Renal pelvis (tissue), 12 donors: ENCODE measurements at places on chromosomes 11 and 22.

- peak; percentile 54 for DNase-seq
Measured at GRCh38 chr11:6320411-6321155, at the start of gene CAVIN3. TSS of gene CAVIN3 (minus strand) at chr11:6320501. CDS start at chr11:6320476, 25 bp downstream.

DNA sequence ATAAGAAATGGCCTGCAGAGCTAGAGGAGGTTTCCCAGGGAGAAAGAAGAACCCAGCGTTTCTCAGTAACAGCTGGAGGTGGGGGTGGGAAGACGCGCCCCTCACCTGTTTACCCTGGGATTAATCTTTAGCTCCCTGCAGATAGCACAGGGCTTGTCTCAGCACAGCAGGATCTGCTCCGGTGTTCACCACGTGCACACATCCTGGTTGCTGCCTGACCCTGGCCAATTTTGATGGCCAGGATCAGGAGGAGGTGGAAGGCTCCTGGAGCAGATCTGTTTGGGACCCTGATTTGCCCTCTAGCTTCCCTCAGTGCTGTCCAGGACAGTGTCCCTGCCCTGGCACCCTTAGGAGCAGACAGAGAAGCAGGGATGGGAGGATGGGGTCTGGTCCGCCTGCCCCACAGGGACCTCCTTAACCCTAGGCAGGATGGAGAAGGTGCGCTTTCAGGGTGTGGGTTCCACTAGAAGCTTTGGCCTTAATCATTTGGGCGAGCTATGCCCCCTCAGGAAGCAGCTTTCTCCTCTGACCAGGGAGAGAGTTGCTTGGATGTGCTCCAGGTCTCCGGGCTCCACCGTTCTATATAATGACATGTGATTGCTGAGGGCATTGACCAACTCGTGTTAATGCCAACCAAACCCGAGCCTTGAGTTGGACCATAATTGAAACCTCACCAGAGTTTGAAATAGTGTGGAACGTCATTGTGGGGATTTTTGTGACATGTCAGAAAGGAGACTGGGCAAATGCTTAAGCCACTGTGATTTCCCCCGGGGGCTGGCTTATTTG, 19.3 kb downstream of the UPB1 start:
- DNase-seq, result no peak

DNA sequence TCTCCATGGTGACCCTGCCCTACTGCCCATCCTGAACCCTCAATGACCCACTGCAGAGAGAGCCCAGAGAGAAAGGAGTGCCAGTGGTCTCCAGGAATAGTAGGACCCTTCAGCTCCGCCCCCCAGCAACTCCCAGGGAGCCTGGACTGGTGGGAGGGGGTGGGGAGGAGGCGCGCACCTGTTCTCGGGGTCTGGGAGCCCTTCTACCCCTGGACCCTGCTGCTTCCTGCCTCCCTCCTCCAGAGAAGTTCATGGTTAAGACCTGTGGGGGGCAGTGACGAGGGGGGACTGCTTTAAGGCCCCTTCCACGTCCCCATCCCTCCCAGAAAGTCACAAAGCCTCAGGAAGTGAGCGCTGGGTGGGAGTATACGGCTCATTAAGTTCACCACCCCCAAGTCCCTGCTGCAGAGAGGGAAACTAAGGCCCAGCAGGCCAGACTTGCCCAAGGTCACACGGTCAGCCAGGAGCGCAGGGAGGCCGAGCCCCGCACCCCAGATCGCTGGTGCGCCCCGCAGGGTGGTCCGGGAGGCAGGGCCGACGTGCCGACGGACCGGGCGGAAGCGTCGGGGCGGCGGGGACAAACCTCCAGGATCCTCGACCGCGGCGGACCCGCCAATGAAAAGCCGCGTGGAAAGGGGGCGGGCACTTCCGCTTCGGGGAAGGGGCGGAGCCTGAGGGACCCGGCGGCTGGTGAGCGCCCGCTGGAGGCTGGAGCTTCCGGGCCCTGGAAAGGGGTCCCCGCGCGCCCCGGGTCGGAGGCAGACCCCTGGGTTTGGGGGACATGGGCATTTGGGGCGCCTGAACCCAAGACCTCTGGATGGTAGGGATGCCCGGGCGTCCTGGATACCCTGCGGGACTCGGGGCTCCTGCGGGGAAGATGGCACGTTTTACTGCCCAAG, at the start of the genes NUDT22 and TRPT1:
TSS of gene NUDT22 (plus strand) at position 667 of the 899 bp plus-strand sequence. CDS start 379 bp downstream, outside the sequence.
TSS of gene TRPT1 (minus strand) at position 579 of the 899 bp plus-strand sequence. CDS start at position 253, 326 bp downstream.
- peak; percentile 88 for DNase-seq

DNA sequence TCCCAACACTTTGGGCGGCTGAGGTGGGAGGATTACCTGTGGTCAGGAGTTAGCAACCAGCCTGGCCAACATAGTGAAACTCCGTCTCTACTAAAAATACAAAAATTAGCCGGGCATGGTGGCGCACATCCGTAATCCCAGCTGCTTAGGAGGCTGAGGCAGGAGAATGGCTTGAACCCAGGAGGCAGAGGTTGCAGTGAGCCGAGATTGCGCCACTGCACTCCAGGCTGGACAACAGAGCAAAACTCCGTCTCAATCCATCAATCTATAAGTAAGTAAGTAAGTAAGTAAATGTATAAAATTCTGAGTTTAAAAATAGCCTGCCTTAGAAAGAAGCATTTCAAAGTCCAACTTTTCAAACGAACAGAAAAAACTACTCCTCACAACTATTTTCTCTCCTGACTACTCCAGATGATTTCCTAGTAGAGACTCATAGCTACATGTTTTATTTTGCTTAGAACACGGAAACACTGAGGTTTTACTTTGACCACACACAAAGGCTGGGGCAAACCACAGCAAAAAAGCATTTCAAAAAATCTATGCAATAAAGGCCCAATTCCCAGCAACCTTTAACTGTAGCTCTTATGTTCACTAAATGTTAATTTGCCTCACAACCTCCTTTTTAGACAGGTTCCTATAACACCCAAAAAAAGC, 16.3 kb downstream of the SPTY2D1 start:
- DNase-seq, result no peak

GRCh38 chr11:104327861-104328511, 164.0 kb upstream of the PDGFD start:
- DNase-seq, result no peak

DNA sequence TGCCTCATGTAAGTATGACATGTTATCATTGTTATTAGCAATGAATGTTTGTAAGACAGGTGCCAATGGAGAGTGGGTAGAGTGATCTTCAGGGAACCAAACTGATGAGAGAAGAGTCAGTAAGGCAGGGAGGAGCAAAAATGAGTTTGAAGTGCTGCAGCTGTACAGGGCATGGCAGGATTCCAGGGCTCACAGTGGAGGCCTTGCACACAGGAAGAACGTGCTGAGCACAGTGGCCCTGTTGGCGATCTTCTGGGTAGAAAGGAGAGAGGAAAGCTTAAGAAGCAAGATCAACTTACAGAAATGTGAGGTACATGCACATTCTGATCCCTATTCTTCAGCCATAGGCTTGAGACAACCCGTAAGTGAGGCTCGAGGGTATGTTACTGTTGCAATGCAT, 219.3 kb upstream of the TMEM45B start:
- DNase-seq, result no peak

DNA sequence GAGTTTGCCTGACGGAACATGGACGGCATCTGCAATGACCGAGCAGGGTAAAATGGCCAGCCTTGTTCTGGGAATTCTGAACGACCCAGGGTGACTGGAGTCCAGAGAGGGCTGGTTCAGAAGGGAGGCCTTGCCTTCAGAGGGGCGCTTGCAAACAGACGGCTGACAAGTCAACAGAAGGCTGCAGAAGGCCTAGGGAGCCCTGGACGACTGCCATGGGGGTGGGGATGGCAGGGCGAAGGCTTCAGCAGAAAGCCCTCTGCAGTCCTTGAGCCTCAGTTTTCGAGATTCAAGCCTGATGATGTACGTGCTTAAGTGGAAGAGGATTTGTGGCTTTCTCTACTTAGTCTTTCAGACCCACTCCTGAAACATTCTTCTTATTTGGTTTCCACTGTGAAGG, 117.1 kb upstream of the TBCEL start:
- DNase-seq, result no peak

- DNase-seq, result no peak
Measured at GRCh38 chr11:107587306-107587979, 3.5 kb upstream of the ELMOD1 start.
